ENCODE measurements at places on chromosomes 5 and 9. TPM values are rescaled to one million over a fixed set of nuclear protein-coding genes. Genes with fewer than 3 reads are reported as not detected.

CCDC183 gene
- total RNA-seq, result 0.14 TPM

PNPLA7 gene
- 1.2 TPM for total RNA-seq

BARX1 gene
- total RNA-seq, result 0.61 TPM

- no peak overlapping the region for H3K4me3 ChIP-seq
- no peaks in the 10 kb centered on the region for H3K27me3 ChIP-seq
- H3K4me1 ChIP-seq, result no peaks in the 10 kb centered on the region
- DNase-seq, result no peak
- H3K36me3 ChIP-seq, result no peaks in the 10 kb centered on the region
- H3K27ac ChIP-seq, result peak overlapping the region; percentile 40
Measured at GRCh38 chr9:136316271-136316751, 11.0 kb upstream of the GPSM1 start.

GRCh38 chr5:36691226-36691625 lies 84.8 kb downstream of the SLC1A3 start:
- DNase-seq, result no peak
- peaks cover 11% of the 10 kb centered on the region for H3K4me1 ChIP-seq
- no peaks in the 10 kb centered on the region for H3K36me3 ChIP-seq
- H3K4me3 ChIP-seq, result no peak overlapping the region
- H3K27me3 ChIP-seq, result peaks cover 31% of the 10 kb centered on the region

- H3K27ac ChIP-seq, result peak overlapping the region; percentile 6
- H3K27me3 ChIP-seq, result peaks cover 66% of the 10 kb centered on the region
- H3K36me3 ChIP-seq, result no peaks in the 10 kb centered on the region
- H3K4me1 ChIP-seq, result peaks cover 30% of the 10 kb centered on the region
- DNase-seq, result peak; percentile 75
Measured at GRCh38 chr5:53479590-53480415, 626 bp upstream of the FST start.

GRCh38 chr5:81019748-81020147 lies 59.6 kb downstream of the RASGRF2 start:
- no peak overlapping the region for H3K27ac ChIP-seq
- H3K27me3 ChIP-seq, result no peaks in the 10 kb centered on the region
- H3K4me3 ChIP-seq, result no peak overlapping the region
- H3K4me1 ChIP-seq, result peaks cover 62% of the 10 kb centered on the region
- H3K36me3 ChIP-seq, result peaks cover 5% of the 10 kb centered on the region
